ENCODE measurements at places on chromosomes 13 and 19. TPM values are rescaled to one million over a fixed set of nuclear protein-coding genes. Genes with fewer than 3 reads are reported as not detected.

Gene ERICH6B
- total RNA-seq: not detected

Gene NDUFS7
- 119 TPM for total RNA-seq

Gene LGALS7B
- total RNA-seq: not detected

Gene URAD
- total RNA-seq: not detected

Gene ADAMTSL5
- total RNA-seq: 1.9 TPM

Gene POSTN
- not detected for total RNA-seq

Gene GPR12
- not detected for total RNA-seq

Gene CPAMD8
- total RNA-seq: 0.88 TPM

Gene LRRC25
- total RNA-seq: not detected

GRCh38 chr19:16516923-16517610 is 20.9 kb downstream of the C19orf44 start:
- no peak for DNase-seq

DNA sequence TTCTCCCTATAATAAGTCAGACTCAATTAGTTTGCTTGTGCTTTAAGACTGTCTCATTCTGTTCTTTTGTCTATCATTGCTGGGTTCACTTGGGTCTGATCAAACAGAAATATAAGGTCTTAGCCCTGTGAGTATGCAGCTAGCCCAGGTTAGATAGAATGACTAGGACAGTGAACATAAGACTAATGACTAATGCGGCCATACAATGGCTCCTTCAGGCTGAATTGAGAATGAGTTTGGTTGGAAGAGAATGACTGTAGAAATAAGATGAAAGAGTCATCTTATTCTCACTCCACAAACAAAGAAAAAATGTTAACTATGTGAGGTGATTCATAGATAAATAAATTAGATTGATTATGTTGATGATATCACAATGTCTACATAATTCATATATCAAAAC is 50.1 kb upstream of the OBI1 start:
- no peak for DNase-seq

- no peak for DNase-seq
Observed at GRCh38 chr13:77544758-77545338, 9.3 kb downstream of the SCEL start.

- DNase-seq: no peak
Observed at GRCh38 chr19:7242601-7243258, 51.5 kb downstream of the INSR start.

GRCh38 chr19:47187797-47188196 is 43.2 kb downstream of the BBC3 start:
- DNase-seq: no peak

GRCh38 chr19:19214159-19214490 is 2.4 kb downstream of the NCAN start:
- DNase-seq: no peak

DNA sequence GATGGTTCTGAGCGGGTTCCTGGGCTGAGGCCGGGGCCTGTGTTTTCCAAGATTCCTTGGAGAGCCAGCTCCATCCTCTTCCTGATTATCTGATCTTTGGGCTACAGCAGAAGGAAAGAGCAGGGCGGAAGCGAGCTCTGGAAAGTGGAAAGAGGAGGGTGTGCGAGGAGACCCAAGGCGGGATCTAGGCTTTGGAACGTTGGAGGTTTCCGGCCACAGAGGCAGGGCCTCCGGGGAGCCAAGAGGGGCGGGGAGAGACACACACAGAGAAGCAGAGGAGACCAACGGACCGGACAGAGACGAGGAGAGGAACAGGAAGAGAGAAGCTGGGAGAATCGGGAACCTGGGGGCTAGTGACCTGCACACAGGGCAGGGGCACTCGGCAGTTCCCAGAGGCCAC is at the start of gene CLEC11A:
CLEC11A (plus strand) TSS at position 296 of the 400 bp plus-strand sequence. CDS start 162 bp downstream, outside the sequence.
- DNase-seq: no peak

DNA sequence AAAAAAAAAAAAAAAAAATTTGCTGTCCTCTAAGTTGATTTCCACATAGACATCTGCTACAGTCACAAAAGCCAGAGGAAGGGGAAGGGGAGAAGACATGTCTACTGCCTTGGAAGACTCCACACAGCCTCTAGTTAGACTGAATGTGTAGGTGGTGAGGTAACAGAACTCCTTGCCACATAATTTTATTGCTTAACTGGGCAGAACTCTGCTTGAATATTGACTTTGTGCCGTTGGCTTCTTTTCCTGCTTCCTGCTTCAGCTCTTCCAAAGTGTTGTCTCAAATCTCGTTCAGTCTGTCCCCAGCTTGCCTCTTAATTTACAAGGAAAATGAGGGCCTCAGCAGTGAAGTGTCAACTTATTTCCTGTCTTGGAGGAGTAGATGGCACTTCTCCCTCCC is 37.1 kb downstream of the ESD start:
- no peak for DNase-seq

- DNase-seq: no peak
Observed at GRCh38 chr13:73960474-73960873, 173.7 kb downstream of the KLF12 start.

GRCh38 chr19:38009650-38010242 is 102.7 kb downstream of the SIPA1L3 start:
- no peak for DNase-seq

DNA sequence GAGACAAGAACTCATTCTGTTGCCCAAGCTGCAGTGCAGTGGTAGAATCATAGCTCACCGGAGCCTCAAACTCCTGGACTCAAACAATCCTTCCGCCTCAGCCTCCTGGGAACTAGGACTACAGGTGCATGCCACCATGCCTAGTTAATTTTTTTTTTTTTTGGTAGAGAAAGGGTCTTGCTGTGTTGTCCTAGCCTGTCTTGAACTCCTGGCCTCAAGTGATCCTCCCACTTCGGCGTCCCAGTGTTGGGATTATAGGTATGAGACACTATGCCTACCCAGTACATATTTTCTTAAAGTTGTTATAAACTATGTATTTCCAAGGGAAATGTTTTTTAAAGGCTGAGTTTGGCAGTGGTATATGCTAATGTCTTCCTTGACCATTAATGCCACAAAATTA is 412.6 kb downstream of the KLF12 start:
- no peak for DNase-seq

GRCh38 chr19:30479231-30479630 is 107.0 kb downstream of the ZNF536 start:
- DNase-seq: no peak

DNA sequence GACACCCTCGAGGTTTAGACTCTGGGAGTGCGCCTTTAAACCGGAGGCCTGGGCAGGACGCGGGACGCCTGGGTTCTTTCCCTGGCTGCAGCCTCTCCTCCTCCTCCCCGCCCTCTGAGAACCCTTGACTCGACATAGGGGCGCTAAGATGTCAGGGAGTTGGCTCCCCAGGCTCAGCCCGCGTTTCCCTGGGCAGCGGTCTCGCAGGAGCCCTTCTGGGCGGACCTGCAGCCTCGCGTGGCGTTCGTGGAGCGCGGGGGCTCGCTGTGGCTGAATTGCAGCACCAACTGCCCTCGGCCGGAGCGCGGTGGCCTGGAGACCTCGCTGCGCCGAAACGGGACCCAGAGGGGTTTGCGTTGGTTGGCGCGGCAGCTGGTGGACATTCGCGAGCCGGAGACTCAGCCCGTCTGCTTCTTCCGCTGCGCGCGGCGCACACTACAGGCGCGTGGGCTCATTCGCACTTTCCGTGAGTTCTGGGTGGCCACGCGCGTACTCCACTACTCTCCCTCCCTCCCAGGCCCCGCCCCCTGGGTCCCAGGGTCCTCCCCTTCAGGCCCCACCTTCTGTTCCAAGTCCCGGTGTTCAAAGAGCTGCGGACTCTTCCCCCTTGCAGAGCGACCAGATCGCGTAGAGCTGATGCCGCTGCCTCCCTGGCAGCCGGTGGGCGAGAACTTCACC is 1.3 kb downstream of the ICAM5 start:
- DNase-seq: peak; percentile 67

DNA sequence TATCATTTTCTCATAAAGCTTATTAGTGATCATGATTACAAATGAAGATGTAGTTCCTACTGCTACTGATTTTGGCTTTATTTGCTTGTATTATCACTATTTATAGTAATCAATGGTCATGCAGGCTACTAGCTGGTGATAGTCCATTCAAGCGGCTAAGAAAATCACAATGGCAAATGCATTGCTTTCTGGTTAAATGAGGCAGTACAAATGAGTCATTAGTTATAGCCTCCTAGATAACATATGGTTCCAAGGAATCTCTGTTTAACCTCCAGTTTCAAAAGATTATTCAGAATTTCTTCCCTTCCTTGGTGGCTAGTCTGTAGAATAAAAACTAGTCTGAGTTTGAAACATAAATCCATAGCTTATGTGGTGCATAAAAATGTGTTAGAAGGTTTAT is 141.3 kb upstream of the HTR2A start:
- DNase-seq: no peak

DNA sequence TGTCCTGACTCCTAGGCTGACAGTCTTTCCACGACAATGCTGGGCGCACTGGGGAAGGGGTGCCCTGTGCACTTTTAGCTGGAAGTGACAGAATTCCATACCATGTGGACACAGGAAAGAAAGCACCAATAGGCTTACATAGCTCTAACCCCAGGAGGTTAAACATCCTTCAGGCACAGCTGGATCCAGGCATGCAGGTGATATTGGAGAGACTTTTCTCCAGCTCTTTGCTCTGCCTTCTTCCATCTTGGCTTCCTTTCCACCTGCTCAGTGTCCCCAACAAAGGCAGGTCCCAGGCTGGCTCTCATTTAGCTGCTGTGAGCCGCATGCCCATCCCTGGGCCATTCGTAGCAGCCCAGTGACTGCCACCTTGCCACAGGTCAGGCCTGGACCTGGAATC is 61.1 kb upstream of the LDLR start:
- DNase-seq: no peak

- no peak for DNase-seq
Observed at GRCh38 chr13:112464720-112465119, 88.6 kb downstream of the SPACA7 start.

DNA sequence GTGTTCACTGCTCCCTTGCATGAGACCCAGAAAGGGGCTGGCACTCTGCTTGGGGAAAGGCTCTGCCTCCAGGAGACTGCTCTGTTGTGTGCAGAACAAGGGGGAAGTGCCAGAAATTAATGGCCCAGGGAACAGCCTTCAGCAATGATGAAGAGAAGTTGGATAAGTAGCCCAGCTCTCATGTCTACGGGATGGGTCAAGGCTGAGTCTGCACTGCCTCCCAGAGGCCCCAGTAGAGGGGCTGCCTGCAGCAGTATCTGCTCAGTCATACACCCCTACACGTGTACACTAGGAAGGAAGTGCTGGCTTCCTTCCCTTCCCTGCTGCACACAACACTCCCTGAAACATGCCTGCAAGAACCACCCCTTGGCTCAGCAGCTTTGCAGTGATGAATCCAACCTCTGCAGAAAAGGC is 54.6 kb upstream of the URI1 start:
- no peak for DNase-seq

GRCh38 chr13:98834254-98834960 is 81.9 kb upstream of the SLC15A1 start:
- no peak for DNase-seq

- DNase-seq: no peak
Observed at GRCh38 chr13:98252931-98253470, 75.9 kb upstream of the RNF113B start.

GRCh38 chr13:40329781-40330485 is 336.5 kb downstream of the FOXO1 start:
- DNase-seq: no peak

GRCh38 chr13:91136806-91137205 is 210.7 kb upstream of the MIR17HG start:
- no peak for DNase-seq

DNA sequence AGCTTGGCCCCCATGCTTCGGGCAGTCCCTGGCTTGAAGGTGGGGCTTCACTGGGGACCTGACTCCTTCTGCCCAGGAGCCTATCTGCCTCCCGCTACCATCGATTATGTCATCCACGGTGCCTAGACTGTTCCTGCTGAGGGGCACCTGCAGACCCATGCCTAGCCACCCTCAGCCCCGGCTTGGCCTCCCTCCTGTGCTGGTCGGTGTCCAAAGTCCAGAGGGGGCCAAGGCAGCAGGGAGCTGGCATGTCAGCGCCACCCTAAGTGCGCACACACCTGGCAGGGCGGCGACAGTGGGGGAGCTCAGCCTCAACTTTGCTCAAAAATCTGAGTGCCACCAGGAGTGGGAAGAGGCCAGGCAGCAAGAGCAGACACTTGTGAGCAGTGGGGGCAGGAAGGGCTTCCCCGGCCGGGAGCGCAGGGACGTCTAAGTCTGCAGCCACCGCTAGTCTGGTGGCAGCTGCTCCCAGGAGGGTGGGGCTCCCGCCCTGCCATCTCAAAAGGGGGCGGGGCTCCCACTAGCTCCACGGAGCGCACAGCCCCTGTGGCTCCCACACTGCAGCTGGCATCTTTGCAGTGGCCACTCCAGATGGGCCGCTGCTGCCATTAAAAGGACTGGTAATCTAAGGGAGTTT is 13.5 kb upstream of the URAD start:
- DNase-seq: no peak
